ENCODE measurements at places on chromosomes 13 and 19. TPM values are rescaled to one million over a fixed set of nuclear protein-coding genes. Genes with fewer than 3 reads are reported as not detected.

DNA sequence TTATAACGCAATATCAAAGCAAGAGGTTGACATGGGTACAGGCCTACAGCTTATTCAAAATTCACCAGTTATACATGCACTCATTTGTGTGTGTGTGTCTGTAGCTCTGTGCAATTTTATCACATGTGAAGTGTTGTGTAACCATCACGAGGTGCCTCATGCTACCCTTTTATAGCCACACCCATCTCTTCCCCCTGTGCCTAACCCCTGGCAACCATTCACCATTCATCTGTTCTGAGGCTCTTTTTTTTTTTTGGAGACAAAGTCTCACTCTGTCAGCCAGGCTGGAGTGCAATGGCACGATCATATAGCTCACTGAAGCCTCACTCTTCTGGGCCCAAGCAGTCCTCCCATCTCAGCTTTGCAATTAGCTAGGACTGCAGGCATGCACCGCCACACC, 78.4 kb downstream of the DPF1 start:
- DNase-seq: no peak

DNA sequence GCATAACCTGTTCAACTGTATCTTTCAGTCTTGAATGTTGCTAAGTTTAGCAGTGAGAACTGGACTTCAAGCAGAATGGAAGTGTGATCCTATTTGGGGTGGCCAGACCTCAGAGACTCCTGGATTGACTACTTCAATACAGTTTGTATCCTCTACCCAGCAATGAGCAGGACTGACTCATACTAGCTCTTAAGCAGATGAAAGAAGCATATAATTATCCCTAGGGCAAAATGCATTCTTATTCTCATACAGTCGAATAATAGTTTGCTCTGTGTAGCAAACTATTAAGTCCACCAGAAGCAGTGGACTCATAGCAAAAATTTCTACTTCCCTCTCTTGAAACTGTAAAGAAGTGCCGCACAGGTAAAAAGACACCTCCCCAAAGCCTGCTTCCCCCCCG, 46.4 kb upstream of the FAM216B start:
- no peak for DNase-seq

GRCh38 chr19:48342841-48343540, 17.6 kb downstream of the EMP3 start:
- no peak for DNase-seq

DNA sequence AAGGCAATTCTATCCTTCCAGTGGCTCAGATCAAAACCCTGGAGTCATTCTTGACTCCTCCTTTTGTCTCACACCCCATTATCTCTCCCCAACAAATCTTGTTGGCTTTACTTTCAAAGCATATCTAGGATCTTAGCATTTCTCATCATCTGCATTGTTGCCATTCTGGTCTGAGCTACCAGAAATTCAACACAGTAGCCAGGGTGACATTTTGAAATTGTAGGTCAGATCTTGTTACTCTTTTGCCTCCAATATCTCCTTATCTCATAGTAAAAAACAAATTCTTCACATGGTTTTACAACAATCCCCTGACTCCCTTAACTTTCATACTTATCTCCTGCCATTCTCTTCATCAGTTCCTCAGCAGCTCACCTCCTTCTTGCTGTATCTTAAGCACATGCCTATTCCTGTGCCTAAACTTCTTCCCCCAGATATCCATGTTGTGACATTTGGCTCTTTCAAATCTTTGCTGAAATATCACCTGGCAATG, 115.8 kb downstream of the KLF5 start:
- DNase-seq: no peak

PRRG2 gene
- 1.4 TPM for total RNA-seq
